ENCODE measurements at places on chromosomes 12 and 14.

DNA sequence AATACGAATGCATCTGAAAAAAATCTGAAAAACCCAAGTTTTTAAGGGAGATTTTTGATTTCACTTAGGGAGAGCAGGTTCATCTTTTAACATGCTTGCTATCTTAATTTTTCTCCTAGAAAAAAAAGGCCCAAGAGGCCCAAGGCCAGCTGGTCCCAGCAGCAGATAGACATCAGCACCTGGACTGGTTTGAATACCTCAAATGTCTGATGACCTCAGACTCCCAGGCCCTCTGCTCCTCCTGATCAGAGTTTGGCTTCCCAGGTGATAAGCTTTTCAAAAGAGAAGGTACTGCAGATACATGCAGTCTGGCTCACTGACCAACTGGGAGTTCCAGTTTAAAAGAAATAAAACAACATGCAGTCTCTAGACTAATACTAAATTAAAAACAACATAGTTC, 82.6 kb downstream of the C2CD5 start:
- no peak for ATAC-seq

GRCh38 chr12:24280056-24280842, 330.8 kb upstream of the SOX5 start:
- no peak for ATAC-seq

- no peak for ATAC-seq
Observed at GRCh38 chr12:103799857-103800771, 40.9 kb downstream of the NT5DC3 start.

GRCh38 chr12:52879394-52880351, 25.2 kb downstream of the KRT8 start:
- ATAC-seq: peak; percentile 84

DNA sequence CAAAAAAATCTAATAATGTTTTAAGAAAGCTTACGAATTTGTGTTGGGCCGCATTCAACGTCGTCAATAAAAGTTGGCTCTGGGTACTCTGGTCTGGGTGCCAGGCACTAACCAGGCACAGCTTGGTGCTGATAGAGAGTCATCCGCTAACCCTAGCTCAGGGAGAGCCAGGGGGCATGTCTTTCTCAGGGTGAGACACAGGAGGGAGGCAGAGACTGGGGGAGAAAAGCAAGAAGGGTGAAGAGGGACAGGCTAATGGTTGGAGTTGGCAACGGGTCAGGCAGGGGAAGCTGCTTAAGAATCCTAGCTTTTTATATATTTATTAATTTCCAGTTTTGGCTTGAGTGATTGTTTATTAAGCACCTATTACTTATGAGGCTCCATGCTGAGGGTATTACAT, 105.0 kb downstream of the CMKLR1 start:
- ATAC-seq: no peak

DNA sequence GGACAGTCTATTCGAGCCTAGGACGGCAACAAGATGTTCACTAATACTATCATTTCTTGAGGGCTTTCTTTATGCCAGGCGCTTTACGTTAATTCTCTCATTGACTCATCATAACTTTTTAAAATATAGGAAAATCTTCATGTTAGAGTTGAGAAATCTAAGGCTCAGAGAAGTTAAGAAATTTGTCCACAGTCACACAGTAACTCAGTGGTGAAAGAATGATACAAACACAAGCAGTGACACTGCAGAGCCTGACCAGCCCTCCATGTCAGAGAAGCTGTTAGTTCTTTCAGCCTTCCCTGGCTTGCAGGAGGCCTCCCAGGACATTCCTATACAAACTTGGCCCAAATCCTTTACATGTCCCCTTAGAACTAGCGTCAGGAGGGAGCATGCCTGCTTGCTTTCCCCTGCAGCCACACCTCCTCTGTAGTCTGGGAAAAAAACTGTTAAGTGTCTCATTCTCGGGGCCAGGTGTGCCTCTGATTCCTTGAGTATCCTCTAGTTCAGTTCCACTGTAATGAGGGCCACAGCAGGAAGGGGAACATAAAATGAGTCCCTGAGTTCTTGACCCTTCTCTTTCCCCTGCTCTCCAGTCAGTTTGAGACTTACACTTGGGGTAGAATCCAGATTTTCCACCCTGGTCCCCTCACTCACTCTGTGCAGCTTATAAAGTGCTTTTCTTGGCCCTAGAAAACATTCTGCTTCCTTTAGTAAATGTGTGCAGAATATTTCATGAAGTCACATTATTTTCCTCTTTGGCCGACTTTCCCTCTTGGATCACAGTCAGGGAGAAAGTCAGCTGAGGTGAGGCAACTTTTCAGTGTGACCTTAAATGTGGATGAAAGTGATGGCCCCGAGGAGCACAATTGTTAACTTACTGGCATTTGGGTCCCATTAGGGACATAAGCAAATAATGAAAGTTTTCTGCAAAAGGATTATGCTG, 152.2 kb upstream of the HIF1A start:
- ATAC-seq: no peak

DNA sequence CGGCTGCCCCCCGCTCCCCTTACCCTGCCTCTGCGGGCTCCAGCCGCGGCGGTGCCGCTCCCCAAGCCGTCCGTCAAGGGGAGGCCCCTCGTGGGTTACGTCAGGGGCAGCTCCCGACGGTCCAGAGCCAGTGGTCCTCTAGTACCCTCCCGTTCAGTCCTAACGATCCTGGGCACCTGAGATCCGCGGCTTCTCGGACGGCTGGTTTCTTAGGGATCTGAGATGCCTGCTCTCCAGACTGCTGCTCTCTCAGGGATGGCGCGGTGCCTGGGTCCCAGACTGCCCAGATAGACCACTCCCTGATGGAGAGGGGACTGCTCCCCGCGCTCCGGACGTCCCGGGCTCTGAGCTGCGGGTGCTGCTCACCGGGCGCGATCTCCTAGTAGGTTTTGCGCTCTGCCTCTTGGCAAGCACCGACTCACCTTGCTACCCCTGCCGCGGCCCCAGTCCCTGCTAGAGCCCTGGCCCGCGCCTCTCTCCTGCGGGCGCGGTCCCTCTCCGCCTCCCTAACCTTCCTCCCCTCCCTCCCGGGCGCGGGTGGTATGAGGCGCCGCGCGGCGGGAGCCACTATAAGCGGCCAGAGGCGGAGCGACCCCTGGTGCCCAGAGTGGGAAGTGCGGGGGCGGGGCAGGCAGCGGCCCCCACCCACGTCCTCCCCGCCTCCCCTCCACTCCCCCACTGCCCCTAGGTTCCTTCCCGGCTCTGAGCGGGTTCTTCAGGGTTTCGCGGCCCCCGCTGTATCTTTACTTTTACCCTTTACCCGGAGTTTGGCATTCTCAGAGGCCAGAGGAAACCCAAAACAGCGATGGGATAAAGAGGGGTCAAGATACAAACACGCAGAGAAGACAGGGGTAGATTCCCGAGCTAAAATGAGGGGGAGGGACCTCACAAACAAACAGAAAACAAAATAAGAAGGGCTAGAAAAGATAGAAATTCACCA, at the start of gene C1QL4:
C1QL4 (minus strand) TSS at position 544 of the 940 bp plus-strand sequence. CDS start 711 bp downstream, outside the sequence.
- ATAC-seq: peak; percentile 66

DNA sequence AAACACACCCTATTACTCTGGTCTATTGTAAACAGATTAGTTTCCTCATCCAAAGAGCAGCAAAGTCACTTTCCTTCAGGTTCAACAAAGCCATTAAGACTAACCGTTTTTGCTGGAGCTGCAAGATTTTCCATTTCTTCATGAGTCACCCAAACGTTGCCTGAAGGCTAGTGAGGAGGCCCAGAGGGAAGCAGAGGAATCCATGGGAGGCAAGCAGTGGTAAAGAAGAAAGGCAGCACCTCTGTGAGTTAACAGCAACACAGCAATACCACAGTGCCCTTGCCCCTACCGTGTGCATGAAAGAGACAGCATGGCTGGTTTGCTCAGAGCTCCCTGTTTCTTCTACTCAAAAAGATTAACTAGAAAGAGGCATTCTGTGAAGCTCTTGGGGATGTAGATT, 206.3 kb downstream of the ACSS3 start:
- no peak for ATAC-seq

DNA sequence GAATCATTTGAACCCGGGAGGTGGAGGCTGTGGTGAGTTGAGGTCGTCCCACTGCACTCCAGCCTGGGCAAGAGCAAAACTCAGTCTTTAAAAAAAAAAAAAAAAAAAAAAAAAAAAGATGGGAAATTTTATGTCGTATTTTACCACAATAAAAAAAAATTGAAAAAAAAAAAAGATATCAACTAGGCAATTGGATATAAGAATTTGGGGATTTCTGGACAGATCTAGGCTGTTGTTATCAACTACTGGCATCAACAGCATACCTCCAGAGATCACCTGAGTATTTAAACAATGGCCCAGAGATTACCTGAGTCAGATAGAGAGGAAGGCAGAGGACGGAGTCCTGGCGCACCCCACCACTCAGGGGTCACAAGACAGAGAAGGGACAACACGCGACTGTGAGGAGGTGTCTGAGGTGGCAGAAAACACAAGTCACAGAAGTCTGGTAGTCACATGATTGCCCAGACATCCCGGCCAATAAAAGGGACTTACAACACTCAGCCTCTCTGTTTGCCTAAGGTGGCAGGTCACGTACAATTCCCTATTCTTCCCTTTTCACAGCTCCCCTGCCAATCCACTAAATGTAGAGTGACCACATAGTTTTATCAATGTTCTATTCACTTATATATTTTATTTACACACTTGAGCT, 1.8 kb downstream of the SPRING1 start:
- ATAC-seq: no peak

- ATAC-seq: no peak
Observed at GRCh38 chr14:99732436-99733210, 48.5 kb downstream of the CYP46A1 start.

DNA sequence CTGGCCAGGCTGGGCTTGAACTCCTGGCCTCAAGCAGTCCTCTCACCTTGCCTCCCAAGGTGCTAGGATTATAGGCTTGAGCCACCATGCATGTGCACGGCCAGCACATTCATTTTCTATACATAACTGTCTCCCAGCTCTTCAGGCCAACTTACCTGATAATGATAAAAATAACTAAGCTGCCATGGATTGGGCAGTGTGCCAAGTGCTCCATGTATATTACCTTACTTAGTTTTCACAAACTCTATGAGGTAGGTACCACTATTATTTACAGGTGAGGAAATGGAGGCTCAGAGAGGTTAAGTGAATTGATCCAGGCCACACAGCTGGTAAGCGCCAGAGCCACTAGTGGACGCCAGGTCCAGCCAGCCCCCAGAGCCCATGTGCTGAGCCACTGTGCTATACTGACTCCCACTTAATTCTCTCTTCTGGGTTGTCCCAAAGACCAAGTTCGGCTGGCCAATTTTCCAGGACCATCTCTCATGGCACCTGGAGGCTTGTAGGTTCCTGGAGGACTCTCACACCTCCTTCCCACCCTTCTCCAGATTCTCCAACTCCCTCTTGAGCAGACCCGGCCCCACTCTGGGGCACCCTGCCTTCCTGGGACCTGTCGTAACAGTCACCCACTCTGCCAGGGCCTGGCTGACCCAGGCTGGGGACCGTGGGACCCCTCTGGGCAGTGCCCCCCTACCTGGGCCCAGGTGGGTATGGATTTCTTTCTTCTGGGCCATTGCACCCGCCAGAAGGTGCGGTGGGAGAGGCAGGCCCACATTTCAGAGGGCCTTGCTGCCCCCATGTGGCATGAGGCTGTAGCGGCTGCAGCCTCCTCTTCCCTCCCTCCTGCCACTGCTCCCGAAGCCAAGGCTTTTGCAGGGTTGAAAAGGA, 30.2 kb upstream of the CIPC start:
- ATAC-seq: peak; percentile 64

DNA sequence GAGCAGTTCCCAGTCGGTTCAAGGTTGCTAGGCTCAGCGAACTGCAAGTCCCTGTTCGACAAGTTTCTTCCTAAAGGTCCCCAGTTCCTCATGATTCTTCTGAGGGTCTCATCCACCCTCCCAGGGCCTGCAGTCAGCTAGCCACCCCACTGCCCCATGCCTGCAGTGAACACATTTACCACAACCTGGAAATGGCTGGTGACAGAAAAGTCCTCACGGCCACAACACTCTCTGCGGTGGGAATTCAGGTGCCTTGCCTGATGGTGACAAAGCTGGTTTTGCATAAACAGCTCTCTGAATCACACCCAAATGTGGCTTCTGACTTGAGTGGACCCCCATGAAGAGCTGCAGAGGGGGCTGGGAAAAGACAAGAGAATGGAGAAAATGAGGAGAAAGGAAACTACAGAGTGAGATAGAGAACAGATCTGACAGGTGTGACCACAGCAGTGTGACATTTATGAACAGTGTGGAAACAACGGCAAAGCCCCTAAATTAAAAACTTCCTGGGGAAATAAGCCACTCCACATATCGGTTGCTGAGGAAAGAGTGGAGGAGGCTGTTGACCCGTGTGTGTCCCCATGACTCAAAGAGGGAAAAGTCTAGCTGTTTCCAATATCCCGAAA, 1.3 kb upstream of the CD27 start:
- peak; percentile 67 for ATAC-seq

GRCh38 chr12:101671833-101672232, 25.6 kb upstream of the CHPT1 start:
- peak; percentile 20 for ATAC-seq

- no peak for ATAC-seq
Observed at GRCh38 chr12:54383041-54383609, 1.4 kb downstream of the ZNF385A start.

DNA sequence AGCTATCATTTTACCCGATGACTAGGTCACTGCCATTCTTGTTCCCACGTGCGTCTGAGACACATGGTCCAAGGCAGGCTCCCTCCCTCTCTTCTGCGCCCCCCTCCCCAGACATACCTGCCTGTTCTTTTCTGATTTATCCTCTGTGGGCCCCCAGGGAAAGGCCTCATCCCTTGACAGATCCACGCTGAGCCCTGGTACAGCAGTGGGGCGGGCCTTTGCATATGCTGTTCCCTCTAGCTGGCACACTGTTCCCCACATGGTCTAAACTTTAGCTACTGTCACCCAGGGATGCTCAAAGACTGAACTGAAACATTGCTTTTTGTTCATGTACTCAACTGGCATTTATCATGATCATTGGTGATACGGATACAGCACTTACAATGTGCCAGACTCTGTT, 122.5 kb downstream of the SCARB1 start:
- no peak for ATAC-seq

- no peak for ATAC-seq
Observed at GRCh38 chr14:60736494-60736893, 1.9 kb downstream of the MNAT1 start.

- no peak for ATAC-seq
Observed at GRCh38 chr12:69922999-69923398, 98.0 kb downstream of the MYRFL start.

- no peak for ATAC-seq
Observed at GRCh38 chr12:128388461-128389000, 121.6 kb downstream of the TMEM132C start.

DNA sequence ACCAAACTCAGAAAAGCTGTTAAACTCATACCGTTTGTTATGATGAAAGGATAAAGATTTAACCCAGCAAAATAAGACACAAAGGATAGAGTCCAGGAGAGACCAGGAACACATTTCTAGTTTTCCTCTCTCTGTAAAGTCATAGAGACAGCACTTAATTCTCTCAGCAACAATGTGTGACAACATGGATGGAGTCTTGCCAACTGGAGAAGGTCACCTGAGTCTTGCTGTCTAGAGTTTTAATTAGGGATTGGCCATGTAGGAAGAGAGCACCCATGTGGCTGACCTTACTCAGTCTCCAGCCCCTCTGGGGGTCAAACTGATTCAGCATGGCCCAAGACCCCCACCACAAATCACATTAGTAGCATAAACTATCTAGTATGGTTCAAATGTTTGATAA, 151.0 kb upstream of the ATF7IP start:
- no peak for ATAC-seq

- no peak for ATAC-seq
Observed at GRCh38 chr12:82468563-82468962, 110.2 kb downstream of the METTL25 start.

- ATAC-seq: no peak
Observed at GRCh38 chr12:60616400-60616799, 1020.6 kb downstream of the SLC16A7 start.

GRCh38 chr12:64825143-64826021, 935 bp downstream of the TBC1D30 start:
- peak; percentile 59 for ATAC-seq
